ENCODE measurements at places on chromosomes 7 and 10.

- DNase-seq: no peak
Observed at GRCh38 chr10:66514666-66515065, 411.2 kb upstream of the LRRTM3 start.

GRCh38 chr7:158262284-158263109 lies 325.1 kb downstream of the PTPRN2 start:
- DNase-seq: no peak

GRCh38 chr7:140003913-140004382 lies 58.8 kb downstream of the PARP12 start:
- peak; percentile 23 for DNase-seq

GRCh38 chr7:18637516-18637915 lies 142.0 kb downstream of the HDAC9 start:
- DNase-seq: no peak

DNA sequence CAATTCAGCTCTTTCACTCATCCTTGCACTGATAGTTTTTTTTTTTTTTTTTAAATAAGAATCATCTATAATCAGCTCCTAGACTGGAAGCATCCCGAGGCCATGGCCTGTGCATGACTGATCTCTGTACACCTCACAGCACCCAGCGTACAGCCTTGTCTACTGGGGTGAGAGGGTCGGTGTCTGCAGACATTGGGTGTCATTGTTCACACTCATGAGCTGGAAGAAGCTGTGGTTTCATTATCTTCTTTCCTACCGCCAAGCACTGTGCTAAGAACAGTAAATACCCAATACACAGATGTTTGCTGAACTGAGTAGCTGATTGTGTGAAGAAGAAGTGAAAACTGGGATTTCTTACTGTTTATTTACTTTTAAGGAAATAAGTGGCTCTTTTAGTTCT lies 123.6 kb downstream of the CLEC2L start:
- DNase-seq: no peak

- DNase-seq: no peak
Observed at GRCh38 chr7:89474456-89474855, 678.9 kb upstream of the TEX47 start.

- DNase-seq: peak; percentile 24
Observed at GRCh38 chr7:41481353-41481752, 221.5 kb downstream of the INHBA start.

DNA sequence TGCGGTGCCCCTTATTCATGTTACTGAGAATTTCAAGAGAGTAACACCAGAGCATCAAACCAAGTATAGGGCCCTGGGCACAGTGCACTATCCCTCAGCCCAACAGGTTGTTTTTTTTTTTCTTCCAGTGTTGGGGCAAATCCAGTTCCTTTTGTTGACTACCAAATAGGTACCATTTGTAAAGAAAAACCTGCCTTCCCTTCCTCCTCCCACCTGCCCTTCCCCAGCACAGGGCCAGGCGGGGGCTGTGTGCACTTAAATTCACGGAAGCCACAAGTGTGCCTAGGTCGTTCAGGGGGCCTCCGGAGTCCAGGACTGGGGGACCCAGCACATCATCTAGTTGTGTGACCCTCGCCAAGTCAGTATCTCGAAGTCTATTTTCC lies 595 bp upstream of the SFXN4 start:
- no peak for DNase-seq

DNA sequence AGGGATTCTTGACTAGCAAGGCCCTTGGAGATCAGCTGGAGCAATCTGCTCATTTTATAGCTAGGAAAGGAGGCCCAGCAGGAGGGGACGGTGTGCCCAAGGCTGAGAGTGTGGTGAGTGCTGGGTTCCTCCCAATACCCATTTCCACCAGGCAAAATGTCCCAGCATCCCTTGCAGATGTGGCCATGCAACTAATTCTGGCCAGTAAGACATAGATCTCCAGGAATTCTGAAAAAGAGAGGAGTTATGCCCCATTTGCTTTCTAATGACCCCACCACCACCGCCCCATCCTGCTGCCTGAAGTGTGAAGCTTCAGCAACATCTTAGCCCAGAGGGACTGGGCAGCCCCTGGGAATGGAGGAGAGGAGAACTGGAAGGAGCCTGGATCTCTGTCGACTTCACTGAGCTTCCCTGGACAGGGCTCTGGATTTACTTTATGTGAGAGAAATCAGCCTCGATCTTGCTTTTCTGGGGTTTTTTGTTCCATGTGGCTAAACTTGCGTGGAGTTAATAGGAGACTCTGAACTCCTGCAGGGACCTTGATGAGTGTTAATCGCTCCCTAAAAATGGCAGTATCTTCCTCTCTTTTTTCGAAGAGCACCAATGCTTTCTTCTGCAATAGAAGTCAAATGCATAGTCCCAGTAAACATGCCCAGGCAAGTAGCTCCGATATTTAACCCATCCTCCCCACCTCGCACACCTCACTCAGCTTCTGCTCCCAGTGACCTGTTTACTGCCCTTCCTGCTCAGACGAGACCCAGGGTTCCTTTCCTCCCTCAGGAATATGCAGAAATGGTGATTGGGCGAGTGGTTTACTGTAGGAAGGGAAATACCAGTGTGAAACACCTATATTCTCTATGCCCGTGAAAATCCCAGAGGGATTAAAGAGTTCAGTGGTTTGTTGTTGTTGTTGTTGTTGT lies 127.5 kb upstream of the GPR26 start:
- DNase-seq: no peak

DNA sequence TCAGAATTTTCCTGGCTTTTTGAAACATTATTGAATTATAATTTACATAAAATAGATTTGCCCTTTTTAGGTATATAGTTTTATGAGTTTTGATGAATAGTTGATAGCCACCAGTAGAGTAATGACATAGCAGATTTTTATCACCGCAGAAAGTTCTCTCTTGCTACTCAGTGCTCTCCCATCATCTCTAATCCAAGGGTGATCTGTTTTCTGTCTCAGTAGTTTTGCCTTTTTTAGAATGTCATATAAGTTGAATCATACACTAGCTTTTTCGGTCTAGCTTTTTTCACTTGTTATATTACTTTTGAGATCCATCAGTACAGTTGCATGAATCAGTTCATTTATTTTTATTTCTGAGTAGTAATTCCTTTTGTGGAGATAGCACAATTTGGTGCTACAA lies 17.9 kb downstream of the RSBN1L start:
- DNase-seq: no peak

DNA sequence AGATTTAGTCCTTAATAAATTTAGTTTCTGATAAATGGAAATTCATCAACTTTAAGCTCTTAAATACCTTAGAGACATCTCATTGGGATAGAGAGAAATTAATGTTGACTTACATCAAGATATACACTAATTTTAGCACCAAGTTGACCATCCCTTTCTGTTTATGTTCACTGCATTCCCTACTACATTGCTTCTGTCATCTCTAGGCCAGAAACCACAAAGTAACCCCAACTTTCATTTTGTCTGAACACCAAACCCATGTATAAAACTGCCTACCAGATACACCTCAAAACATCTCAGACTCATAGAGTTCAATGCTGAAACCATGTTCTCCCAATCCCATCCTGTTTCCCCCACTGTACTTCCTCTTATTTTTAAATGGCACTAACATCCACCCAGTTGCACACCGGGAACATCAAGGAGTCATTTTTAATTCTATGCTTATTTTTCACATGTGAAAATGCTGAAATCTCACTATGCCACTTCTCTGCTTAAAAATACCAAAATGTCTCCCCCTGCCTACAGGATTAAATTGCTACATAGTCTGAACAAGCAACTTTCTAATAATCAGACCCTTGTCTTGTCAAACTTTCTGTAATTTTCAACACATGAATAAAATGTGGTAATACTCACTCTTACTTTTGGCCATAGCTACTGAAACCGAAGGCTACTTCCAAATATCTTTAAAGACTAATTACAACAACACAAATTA lies 201.6 kb downstream of the SEMA3D start:
- DNase-seq: no peak

DNA sequence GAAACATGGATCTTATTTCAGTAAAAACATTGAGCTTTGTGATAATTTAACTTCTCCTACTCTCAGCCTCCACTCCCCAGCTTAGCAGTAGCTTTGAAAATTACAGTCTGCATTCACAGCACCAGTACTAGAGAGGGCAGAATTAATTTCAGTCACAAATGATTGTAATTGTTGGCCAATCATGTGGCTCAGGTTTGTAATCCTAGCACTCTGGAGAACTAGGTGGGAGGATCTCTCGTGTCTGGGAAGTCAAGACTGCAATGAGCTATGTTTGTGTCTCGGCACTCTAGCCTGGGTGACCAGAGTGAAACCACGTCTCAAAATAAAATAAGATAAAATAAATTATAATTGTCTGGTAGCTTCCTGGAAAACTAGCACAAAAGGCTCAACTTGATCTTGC lies 620.9 kb downstream of the TNS3 start:
- no peak for DNase-seq

DNA sequence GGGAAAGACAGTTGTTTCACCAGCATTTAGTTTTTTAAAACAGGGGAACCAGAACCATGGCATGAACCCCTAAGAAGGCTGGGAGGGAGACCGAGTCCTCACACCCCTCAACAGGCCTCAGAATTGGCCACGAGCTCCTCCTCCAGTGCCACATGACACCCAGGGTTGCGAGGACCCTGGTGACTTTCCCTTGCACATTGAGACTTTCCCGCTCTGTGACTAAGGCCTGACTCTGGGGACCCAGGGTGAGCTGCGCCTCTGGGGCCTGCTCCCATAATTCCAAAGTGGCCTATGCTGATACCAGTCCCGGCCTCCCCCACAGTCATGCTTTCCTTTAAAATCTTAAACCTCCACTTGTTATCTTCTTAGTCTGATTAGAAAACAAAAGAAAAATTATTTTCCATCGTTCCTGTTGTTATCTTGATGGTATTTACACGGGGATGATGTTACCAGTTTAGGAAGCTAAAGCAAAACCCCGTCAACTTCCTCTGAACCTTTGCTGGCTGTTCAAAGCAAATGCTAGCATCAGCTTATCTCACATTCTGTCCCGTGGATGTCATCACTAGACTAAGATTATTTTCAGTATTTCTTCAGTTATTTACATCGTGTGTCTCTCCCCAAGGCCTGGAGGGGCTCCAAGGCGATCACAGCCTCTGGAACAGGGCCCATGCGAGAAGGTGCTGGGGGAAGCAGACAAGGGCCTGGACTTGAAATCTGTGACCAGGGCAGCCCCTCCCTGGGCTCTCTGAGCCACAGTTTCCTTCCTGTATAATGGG lies 42.1 kb downstream of the FAM53B start:
- no peak for DNase-seq

DNA sequence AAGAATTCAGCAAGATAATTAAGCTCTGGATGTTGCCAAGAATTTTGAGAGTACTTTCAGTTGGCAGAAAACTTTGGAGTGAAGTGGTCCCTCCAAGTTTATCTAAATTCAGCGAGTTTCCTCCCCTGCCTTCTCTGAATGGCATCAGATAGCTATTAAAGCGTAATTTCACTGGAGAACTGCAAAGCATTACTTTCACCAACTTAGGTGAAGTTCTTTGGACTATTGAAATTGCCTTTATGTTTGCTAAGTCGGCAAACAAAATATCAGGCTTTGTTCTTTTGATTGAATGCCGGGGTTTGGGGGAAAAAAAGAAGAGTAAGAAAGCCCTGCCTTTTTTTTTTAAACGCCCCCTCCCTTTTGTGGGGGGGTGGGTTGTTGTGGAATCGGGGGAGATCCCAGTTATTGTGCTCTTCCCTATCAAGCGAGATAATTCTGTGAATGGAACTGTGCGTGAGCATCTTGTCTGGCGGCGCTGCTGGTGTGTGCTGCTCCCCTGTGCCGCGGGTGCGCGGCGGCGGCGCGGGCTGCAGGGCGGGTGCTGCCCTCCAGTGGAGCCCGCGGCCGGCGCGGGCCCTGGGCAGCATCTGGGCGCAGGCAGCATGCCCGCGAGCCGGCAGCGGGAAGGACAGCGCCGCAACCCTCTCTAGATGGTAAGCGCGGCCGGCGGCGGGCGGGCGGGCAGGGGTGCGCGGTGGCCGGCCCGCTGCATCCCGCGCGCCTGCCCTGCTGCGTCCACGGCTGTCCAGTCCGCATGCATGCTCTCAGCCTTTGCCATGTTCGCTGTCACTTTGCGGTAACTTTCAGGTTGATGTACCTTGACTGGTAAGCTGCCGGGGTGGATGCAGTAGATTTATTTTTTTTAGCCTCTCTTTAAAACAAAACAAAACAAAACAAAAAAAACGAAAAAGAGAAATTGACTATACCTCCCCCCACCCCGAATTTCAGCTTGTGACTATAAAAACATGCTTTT lies 176.5 kb downstream of the TCF7L2 start:
- peak; percentile 52 for DNase-seq

GRCh38 chr7:139714163-139714901 lies 63.5 kb downstream of the HIPK2 start:
- no peak for DNase-seq

DNA sequence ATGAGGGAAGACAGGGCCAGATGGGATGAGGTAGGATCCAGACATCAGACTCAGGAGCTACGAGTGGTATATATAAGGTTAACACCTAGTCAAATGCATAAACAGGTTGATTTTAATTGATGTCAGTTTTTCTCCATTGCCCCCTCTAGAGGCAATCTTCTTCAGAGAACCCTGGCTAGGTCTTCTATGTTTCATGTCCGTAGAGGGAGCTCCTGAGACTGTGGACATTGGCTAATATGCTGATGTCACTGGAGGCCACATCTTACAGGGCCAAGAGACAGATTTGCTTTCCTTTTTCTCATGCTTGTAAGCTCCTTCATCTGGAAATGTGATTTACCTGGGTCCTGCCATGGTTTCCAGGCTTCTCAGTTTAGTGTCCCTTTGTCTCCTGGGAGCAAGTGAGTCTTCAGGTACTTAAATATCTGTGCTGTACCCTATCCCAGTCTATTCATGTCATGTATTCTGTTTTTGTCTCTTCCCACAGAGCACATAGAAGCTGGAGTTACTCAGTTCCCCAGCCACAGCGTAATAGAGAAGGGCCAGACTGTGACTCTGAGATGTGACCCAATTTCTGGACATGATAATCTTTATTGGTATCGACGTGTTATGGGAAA lies 161.6 kb upstream of the PRSS1 start:
- DNase-seq: no peak

GRCh38 chr7:604001-604883 lies 84.6 kb upstream of the PDGFA start:
- no peak for DNase-seq

GRCh38 chr7:1368682-1369571 lies 90.3 kb downstream of the MICALL2 start:
- no peak for DNase-seq

- no peak for DNase-seq
Observed at GRCh38 chr10:90141791-90142190, 440.4 kb downstream of the KIF20B start.

- no peak for DNase-seq
Observed at GRCh38 chr10:60008816-60009215, 102.5 kb upstream of the CCDC6 start.

- peak; percentile 57 for DNase-seq
Observed at GRCh38 chr10:133308421-133309099, at the start of the genes TUBGCP2 and ZNF511. TUBGCP2 (minus strand) TSS chr10:133308872; CDS start chr10:133302941, 5,931 bp downstream. ZNF511 (plus strand) TSS chr10:133308914; CDS start chr10:133308944, 30 bp downstream.

DNA sequence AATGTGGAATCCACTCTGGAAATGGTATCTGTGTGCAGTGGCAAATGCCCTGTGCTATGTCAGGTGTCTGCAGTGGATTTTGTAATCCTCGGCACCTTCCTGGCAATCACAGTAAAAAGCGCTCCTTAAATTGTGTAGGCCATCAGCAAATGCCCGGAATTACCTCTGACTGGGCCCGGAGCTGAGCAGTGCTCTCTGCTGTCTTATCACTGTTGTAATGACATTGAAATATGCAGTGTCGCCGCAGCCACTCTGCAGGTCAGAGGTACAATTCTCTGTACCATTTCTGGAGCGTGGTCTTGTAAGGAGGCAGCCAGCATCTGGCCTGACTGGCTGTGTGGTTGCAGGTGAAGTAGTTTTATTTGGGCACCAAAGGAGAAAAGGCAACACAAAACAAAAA lies 416.4 kb upstream of the MKI67 start:
- no peak for DNase-seq
